ENCODE measurements at places on chromosomes 3 and 15.

- no peak for DNase-seq
Observed at GRCh38 chr3:141992512-141992911, 116.1 kb downstream of the ATP1B3 start.

DNA sequence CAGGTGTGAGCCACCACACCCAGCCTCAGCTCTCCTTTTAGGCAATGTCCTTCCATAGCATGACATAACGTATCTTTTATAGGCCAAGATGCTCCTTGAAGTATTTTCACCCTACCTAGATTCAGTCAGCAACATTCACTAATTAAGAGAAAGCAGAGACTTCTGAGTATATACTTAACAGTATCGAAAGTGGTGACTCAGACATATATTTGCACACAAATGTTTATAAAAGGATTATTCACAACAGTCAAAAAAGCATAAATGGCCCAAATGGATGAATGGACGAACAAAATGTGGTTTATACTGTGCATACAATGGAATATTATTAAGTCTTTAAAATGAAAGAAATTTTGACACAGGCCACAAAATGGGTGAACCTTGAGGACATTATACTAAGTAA, 108.6 kb downstream of the ZNF385D start:
- no peak for DNase-seq

DNA sequence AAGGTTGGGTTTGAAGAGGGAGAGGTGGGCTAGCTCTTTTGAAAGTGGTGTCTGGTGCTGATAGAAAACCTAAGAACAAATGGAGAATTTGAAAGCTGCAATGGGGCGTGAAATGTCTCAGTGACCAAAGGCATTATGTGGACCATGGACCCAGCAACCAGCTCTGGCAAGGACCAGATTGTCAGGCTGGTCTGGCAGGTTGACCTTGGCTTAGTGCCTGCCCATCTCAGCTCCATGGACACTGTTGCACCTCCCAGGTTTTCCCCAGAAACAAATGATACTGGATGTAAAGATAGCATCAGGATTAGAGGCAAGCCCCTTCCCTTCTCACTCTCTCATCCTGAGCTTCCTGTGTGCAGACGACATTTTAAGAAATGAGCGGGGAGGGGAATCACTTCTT, 302.9 kb upstream of the LRRFIP2 start:
- DNase-seq = no peak

GRCh38 chr15:59972241-59972640, 31.9 kb upstream of the FOXB1 start:
- DNase-seq = no peak

DNA sequence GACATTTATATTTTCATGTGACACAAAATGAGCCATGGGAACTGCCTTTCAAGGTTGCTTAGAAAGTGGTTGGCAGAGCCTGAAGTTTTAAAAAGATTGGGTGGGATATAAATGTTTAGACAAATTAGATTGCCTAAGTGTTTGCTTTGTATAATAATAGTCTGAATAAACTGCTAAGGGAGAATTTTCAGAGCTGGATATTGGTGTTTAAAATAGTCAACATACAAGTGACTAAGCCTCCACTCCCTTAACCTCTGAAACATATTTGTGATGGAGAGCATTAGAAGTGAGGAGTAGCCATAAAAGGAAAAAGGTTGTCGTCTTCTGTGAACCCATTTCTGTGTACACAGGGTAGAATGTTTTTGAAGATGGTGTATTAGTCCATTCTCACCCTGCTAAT, 201.6 kb downstream of the THSD4 start:
- DNase-seq = no peak

Measured in erythroblast (primary cell).